ENCODE measurements at places on chromosomes 11 and 22. TPM values are rescaled to one million over a fixed set of nuclear protein-coding genes. Genes with fewer than 3 reads are reported as not detected.

The UBQLNL gene
- 0.69 TPM for total RNA-seq

The MYEOV gene
- total RNA-seq = 2.6 TPM

DNA sequence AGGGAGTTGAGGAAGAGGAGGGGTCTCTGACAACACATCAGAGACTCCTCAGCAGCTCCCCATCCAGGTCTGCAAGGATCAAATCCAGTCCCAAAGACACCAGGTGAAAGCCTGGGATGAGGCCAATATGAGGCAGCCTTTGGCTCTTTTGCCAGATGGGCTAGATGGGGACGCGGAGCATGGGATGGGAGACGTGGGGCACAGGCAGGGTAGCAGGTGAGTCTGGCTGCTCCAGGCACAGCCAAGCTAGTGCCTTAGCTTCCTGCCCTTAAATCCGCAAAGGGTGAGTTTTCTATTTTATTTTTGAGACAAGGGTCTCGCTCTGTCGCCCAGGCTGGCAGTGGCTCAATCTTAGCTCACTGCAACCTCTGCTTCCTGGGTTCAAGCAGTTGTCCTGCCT, 19.6 kb upstream of the DRICH1 start:
- no peak for DNase-seq

- DNase-seq = no peak
These were observed 59.2 kb upstream of the CRTAM start for GRCh38 chr11:122779047-122779629.

- DNase-seq = no peak
These were observed 29.9 kb upstream of the BSX start for GRCh38 chr11:123011510-123011909.

- DNase-seq = no peak
These were observed 1.7 kb downstream of the TRPM5 start for GRCh38 chr11:2442589-2442988.

- no peak for DNase-seq
These were observed 53.2 kb downstream of the IRAG1 start for GRCh38 chr11:10640308-10640707.

GRCh38 chr22:43897751-43898261, 6.0 kb upstream of the PNPLA5 start:
- DNase-seq = no peak

- DNase-seq = no peak
These were observed 33.8 kb downstream of the TRIM29 start for GRCh38 chr11:120104041-120104565.

Data from kidney (tissue), 22 donors.